Left lung (tissue), 14 donors: ENCODE measurements at places on chromosomes 16 and 17. TPM values are rescaled to one million over a fixed set of nuclear protein-coding genes. Genes with fewer than 3 reads are reported as not detected.
A peak's percentile ranks its signal among the peaks of the same experiment; 100 is the strongest.

DNA sequence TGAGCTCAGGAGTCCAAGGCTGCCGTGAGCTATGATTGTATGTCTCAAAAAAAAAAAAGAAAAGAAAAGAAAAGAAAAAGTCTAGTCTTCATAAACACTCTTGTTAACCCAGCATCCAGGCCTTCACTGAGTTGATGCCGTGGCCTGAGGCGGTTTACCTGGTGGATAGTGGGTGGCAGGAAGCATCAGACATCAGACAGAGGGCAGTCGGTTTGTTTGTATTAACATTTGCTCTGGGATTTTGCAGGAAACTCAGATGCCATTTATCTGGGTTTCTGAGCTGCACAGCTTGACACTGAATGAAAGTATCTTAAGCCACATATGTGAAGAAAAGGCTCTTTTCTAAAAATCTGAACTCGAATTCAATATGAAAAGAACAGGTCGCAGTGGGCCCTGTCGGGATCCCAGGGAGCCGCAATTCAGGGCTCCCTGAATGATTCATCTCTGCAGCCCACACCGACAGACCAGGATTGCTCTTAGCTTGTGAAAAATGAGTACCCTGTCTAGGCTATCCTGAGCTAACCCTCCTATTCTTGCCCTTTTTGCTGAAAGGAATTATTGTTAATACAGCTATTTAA lies 1.1 kb upstream of the DBNDD1 start:
- no peak overlapping the region for H3K27ac ChIP-seq
- no peak for DNase-seq
- no peaks in the 10 kb centered on the region for H3K36me3 ChIP-seq
- no peaks in the 10 kb centered on the region for H3K27me3 ChIP-seq
- peaks cover 46% of the 10 kb centered on the region for H3K4me1 ChIP-seq
- H3K4me3 ChIP-seq = peak overlapping the region; percentile 51

NPIPB8 gene
- polyA plus RNA-seq = 6.0 TPM

DNAJC7 gene
- polyA plus RNA-seq = 137 TPM

SHISA9 gene
- 0.06 TPM for polyA plus RNA-seq

KRTAP17-1 gene
- polyA plus RNA-seq = not detected

- peaks cover 43% of the 10 kb centered on the region for H3K36me3 ChIP-seq
- H3K4me1 ChIP-seq = peaks cover 32% of the 10 kb centered on the region
- DNase-seq = no peak
- H3K27me3 ChIP-seq = no peaks in the 10 kb centered on the region
Measured at GRCh38 chr16:74447578-74447977, 26.3 kb upstream of the CLEC18B start.

DNA sequence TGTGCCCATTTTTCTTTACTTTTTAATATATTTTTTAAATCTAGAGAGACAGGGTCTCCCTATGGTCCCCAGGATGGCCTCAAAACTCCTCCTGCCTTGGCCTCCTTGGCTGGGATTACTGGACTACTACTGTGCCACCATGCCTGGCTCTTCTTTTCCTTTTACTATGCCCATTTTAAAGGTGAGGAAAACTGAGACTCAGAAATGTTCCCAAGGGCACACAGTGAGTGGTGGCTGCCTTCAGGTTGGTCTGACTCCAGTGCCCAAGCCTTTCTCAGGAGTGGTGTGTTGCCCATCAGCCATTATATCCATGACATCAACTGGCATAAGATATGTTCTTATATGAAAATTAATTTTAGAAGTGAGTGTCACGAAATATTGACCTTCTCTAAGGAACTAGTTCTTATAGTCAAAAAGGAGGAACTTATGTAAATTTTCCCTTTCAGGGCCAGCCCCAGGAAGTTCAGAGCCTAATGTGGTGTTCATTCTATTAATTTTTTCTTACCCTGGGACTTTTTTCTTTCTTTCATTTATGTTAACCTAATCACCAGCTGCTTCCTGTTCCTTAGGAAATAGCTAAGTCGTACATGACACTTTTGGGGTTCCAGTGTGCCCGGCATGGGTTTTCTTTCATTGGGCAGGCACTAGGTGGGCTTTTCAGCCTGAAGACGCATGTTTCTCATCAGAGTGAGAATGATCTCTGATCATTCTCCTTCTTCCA lies 17.9 kb upstream of the SPN start:
- DNase-seq = no peak
- H3K27ac ChIP-seq = peak overlapping the region; percentile 57

DNA sequence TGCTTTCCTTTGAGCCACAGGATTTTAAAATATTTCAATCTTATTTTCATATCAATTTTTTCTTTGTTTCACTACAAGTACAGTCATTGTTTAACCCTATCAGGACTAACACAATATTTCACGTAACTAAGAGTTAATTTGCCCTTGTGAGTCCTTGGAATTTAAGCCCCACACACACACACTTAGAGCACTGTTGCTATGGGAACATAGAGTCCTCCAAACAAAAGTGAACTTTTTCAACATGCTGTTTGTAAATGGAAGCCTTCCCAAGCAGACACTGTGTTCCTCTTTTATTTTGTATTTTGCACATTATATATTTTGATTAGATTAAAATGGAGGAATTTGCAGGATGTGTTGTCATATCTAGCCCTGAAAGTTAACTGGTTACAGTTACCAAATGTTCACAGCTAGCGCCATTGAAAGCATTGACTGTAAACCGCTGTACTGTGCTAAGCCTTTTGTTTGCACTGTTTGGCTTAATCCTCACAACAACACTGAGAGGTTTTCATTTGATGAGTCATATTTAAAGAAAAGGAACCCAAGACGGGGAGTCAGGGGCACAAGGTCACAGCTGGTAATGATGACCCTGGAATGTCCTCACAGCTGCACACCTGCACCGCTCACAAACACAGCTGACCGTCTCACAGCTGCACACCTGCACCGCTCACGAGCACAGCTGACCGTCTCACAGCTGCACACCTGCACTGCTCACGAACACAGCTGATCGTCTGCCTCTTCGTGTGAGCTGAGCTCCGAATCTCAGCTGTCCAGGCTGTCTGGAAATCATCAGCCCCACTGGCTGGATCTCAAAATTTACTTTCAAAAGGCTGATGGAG lies 6.3 kb downstream of the HSBP1 start:
- H3K4me3 ChIP-seq = no peak overlapping the region
- no peaks in the 10 kb centered on the region for H3K36me3 ChIP-seq
- peak overlapping the region; percentile 64 for H3K27ac ChIP-seq
- DNase-seq = no peak
- peaks cover 15% of the 10 kb centered on the region for H3K4me1 ChIP-seq

PYDC1 gene
- not detected for polyA plus RNA-seq

SLC4A1 gene
- 6.9 TPM for polyA plus RNA-seq

TMEM92 gene
- polyA plus RNA-seq = 4.4 TPM

CCL7 gene
- polyA plus RNA-seq = not detected

GRCh38 chr17:76551685-76552084 lies 11.8 kb downstream of the PRCD start:
- DNase-seq = no peak
- peaks cover 15% of the 10 kb centered on the region for H3K4me1 ChIP-seq
- H3K4me3 ChIP-seq = no peak overlapping the region

- peaks cover 5% of the 10 kb centered on the region for H3K27me3 ChIP-seq
- H3K4me3 ChIP-seq = no peak overlapping the region
Measured at GRCh38 chr17:77666881-77667395, 291.6 kb upstream of the TNRC6C start.

GRCh38 chr16:55503726-55504550 lies 4.9 kb upstream of the LPCAT2 start:
- peaks cover 17% of the 10 kb centered on the region for H3K4me1 ChIP-seq
- no peak overlapping the region for H3K27ac ChIP-seq
- DNase-seq = no peak
- H3K4me3 ChIP-seq = no peak overlapping the region
- no peaks in the 10 kb centered on the region for H3K36me3 ChIP-seq

DNA sequence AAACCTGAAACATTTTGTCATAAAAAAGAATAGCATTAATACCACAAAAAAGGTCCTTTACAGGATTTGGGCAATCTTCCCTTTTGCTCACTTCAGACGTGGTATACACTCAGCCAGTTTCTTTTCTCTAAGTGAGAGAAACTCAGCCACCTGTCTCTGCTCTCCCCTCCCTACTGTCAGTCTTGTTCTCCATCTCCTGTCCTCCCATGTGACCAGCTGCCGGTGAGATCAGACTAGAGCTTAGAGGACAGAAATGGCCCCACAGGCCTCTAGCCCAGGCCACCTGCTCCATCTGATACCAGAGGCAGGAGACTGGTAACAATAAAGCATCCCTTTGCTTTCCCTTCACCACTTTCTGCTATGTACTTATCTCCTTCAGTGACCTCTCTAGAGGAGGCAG lies 34.9 kb downstream of the CMC2 start:
- H3K36me3 ChIP-seq = no peaks in the 10 kb centered on the region
- no peak overlapping the region for H3K4me3 ChIP-seq
- DNase-seq = no peak
- H3K27me3 ChIP-seq = no peaks in the 10 kb centered on the region
- H3K4me1 ChIP-seq = no peaks in the 10 kb centered on the region

GRCh38 chr17:4735876-4736651 lies 3.6 kb upstream of the ZMYND15 start:
- peaks cover 14% of the 10 kb centered on the region for H3K27me3 ChIP-seq
- DNase-seq = no peak
- H3K4me1 ChIP-seq = peaks cover 15% of the 10 kb centered on the region

GRCh38 chr17:77142689-77143088 lies 1.9 kb downstream of the SEC14L1 start:
- no peak for DNase-seq
- peak overlapping the region; percentile 78 for H3K4me3 ChIP-seq
- no peaks in the 10 kb centered on the region for H3K36me3 ChIP-seq

DNA sequence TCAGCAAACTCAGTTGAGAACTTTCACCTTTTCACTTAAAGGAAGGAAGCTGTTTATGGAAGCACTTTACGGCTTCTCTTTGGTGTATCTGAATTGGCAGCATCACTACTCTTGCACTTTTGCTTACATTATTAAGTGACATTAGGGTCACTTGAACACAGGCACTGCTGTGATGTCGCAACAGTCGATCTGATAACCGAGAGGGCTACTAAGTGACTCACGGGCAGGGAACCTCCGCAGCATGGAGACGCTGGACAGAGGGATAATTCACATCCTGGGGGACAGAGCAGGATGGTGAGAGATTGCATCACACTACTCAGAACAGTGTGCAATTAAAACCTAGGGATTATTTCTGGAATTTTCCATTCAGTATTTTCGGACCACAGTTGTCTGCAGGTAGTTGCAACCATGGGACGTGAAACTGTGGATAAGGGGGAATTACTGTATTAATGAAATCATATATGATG lies 56.5 kb downstream of the DNAH2 start:
- DNase-seq = peak; percentile 11
- no peak overlapping the region for H3K27ac ChIP-seq
- H3K4me1 ChIP-seq = no peaks in the 10 kb centered on the region
- H3K4me3 ChIP-seq = no peak overlapping the region
- H3K27me3 ChIP-seq = peaks cover 14% of the 10 kb centered on the region

HID1 gene
- polyA plus RNA-seq = 58.9 TPM

NLE1 gene
- 18.1 TPM for polyA plus RNA-seq
